Central memory CD4-positive, alpha-beta T cell (primary cell): ENCODE measurements at places on chromosomes 12 and 14.

GRCh38 chr12:58302487-58303011, 361.2 kb downstream of the ATP23 start:
- no peak for DNase-seq

- no peak for DNase-seq
These were observed 31.4 kb upstream of the RFX4 start for GRCh38 chr12:106551410-106551809.

GRCh38 chr12:119068129-119068856, 87.0 kb downstream of the SRRM4 start:
- no peak for DNase-seq

GRCh38 chr14:77066578-77067172, 31.4 kb upstream of the CIPC start:
- no peak for DNase-seq

GRCh38 chr14:63470962-63471793, 72.0 kb downstream of the PPP2R5E start:
- no peak for DNase-seq

GRCh38 chr12:111201036-111201435, 167.9 kb downstream of the PHETA1 start:
- DNase-seq, result no peak
